ENCODE measurements at places on chromosomes 12 and 14.
A peak's percentile ranks its signal among the peaks of the same experiment; 100 is the strongest.

- DNase-seq: no peak
Measured at GRCh38 chr12:2825132-2825531, 9.7 kb downstream of the NRIP2 start.

GRCh38 chr14:95130549-95130948 is 26.8 kb downstream of the DICER1 start:
- no peak for DNase-seq

GRCh38 chr14:83289896-83290295 is 1756.2 kb upstream of the SEL1L start:
- DNase-seq: no peak

GRCh38 chr14:93703941-93704340 is 84.3 kb downstream of the PRIMA1 start:
- no peak for DNase-seq

DNA sequence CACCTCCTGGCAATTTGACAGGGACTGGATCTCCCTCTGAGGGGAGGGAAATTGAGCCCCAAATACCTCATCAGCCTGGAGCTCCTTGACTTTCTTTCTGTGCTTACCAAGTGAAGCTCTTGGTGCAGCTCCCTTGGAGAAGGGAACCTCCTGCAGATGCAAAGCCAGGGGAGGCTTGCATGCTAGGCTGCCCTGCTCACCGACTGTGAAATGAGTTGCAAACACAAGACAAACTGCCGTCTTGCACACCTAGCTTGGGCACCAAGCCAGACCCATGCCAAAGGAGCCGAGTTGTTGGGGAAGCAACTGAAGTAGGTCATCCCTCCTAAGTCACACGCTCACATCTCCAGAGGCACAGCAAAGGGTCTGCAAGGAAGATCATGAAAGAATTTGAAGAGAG is 95.2 kb downstream of the GTF2A1 start:
- no peak for DNase-seq

DNA sequence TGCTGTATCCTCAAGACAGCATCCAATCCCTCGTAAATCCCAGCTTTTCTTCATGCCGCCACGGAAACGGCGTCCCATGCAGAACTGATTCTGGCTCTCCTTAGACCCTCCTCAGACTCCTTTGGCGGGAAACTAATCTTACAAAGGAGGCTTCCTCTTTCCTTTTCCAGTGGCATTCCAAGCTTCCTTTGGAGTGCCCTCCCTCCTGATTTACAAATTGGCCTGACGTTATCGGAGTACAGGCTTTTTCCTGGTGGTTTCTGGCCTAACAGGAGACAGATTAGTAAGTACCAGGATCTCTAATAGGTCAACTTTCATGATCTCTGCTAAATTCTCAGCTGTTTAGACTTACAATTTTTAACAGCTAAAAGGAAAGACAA is 1.3 kb upstream of the ZDHHC17 start:
- DNase-seq: peak; percentile 24

DNA sequence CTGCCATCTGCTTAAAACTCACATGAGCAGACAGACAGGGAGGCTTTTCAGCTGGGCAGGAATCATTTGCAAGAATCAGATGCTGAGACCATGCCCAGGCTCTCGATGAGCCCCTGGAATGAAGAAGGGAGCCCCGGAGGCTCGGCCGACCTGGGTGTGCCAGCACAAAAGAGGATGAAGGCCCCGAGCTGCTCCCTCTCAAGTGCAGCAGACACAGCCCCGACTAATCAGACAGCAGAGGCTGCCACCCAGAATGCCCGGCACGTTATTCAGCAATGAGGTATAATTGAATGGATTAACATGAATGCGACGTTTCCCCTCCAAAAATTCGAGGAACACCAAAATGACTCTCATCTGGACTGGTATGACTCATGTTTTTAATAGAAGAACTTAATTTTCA is 58.9 kb downstream of the BCL11B start:
- no peak for DNase-seq

GRCh38 chr12:14784471-14784870 is 18.8 kb downstream of the WBP11 start:
- DNase-seq: no peak

DNA sequence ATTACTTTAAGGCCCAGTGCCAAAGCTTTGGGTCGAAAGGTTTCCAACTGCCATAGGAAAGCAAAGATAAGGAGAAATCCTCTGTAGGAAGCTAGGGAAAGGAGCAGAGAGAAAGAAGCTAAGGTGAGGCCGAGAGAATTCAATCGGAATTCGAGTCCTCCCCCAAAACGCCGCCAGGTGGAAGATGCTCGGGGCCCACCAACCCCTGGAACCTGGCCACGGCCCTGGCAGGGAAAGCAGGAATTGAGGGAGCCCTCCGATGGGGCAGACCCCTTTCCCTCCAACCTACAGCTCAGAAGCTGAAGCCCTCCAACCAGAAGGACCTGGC is 498 bp downstream of the GMFB start:
- no peak for DNase-seq

Data from lung (tissue), 17 donors.